ENCODE measurements at places on chromosomes 11 and 22.

- no peak for DNase-seq
Measured at GRCh38 chr22:48975316-48975741, 852.3 kb downstream of the BRD1 start.

- no peak for DNase-seq
Measured at GRCh38 chr11:45238724-45239123, 47.4 kb downstream of the SYT13 start.

- DNase-seq = peak; percentile 88
Measured at GRCh38 chr11:560305-561147, at the start of the genes LMNTD2 and RASSF7. LMNTD2 (minus strand) TSS chr11:560738; CDS start chr11:560716, 22 bp downstream. RASSF7 (plus strand) TSS chr11:560970; CDS start chr11:561769, 799 bp downstream.

DNA sequence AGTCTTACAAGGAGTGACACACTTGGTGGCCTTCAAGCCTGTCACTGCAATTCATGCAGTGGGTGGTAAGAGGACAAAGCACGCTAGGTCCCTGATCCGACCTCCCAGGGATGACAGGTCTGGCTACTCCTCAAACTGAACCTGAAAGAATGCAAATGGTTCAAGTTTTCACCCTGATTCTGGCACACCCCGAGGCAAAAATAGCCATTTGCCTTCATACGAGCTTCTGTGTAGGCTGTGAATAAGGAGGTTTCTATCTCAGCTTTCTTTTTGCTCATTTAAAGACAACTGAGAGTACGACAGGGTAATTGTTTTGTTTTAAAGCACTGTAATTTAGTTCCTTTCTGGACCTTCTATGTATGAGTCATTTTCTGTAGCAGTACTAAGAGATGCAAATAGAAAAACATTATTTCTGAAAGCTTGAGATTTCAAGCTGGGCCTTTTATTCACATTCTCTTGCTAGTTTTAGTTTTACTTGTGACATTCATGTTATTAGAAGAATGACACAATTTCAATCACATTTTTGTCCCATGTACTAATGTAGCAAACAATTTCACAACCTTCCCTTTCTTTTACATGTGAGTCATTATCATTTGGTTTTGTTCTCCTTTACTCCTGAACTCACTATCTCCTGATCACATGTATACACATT lies 56.6 kb upstream of the FDX1 start:
- no peak for DNase-seq

GRCh38 chr11:68432874-68433273 lies 27.7 kb upstream of the PPP6R3 start:
- no peak for DNase-seq

GRCh38 chr11:95556342-95557163 lies 233.0 kb downstream of the FAM76B start:
- no peak for DNase-seq

DNA sequence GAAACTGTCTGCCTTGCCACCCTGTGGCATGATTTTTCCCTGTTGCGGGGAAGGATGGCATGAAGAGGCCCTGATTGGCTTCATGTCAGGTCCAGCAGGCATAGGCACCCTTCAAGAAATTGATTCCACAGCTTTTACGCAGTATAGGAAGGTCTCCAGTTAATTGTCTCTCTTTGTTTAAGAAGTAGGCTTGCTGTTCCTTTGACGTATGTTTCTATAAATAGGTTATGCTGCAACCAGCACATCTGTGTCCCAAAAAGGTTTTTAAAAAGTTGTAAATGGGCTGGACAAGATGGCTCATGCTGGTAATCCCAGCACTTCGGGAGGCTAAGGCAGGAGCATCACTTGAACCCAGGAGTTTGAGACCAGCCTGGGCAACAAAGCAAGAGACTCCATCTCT lies 62.6 kb downstream of the CD6 start:
- no peak for DNase-seq
